ENCODE measurements at places on chromosomes 12 and 14.

DNA sequence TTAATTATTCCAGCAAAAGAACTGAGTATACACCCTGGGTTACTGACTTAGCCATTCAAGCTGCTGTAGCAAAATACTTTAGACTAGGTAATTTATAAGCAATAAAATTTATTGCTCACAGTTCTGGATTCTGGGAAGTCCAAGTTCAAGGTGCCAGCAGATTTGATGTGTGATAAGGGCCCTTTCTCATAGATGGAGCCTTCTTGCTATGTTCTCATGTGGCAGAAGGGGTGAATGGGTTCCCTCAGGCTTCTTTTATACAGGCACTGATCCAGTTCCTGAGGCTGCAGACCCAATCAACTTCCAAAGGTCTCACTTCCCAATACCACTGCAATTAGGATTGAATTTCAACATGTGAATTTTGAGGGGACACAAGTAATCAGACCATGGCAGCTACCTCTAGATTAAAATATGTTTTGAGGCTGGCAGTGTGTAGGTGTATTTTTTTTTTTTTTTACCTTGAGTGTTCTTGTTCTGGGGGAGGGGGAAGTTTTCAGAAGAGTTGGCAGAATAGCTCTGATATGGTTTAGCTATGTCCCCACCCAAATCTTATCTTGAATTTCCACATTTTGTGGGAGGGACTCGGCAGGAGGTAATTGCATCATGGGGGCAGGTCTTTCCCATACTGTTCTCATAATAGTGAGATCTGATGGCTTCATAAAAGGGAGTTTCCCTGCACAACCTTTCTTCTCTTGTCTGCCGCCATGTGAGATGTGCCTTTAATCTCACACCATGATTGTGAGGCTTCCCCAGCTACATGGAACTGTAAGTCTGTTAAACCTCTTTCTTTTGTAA lies 178.2 kb downstream of the RASSF9 start:
- DNase-seq, result no peak

DNA sequence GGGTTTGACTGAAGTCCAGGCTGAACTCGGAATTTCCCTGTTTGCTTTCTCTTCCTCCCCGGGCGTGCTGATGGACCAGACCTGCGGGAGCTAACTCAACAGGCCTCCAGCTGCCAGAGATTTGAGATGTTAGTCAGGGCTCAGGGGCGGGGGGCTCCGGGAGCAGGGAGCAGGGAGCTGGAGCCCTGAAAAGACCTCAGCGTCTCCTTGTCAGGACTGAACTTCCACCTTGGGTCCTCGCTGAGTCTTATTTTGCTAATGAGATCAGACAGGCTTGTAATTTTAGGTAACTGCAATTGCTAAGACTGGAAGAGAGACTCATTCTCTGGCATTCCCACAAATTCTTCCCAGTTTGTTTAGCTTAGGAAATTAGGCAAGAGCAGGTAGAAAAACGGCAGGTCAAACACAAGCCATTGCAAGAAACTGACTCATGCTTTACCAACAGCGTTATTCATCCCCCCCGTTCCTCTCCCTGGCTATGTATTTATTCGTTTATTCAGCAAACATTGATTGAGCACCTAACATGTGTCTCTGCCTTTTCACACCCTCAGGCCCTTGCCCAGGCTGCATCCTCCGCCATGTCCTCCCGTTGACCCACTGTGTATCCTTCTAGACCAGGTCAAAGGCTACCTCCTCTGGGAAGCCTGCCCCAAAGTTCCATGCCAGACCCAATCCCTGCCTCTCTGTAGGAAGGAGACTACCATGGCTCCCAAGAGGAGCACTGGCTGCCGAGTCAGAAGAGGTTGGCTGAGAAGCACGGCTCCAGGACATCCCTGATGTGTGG lies 80.4 kb upstream of the DIO3 start:
- no peak for DNase-seq

DNA sequence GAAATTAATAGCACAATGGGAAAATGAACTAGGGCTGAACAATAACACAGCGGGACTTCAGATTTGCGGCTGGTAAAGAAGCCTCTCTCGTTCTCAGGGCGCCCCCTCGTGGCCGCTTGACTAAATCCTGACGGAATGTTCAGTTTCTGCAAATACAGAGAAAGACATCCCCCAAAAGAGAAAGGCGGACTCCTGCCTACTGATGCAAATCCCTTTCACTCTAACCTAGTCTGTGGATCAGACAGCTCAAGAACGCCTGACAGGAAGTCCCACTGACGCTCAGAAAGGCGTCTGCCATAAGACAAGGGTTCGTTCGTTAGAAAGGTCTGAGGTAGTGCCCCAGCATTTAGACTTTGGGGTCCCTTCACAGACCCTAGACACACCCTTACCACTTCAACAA lies 2.5 kb downstream of the NUAK1 start:
- DNase-seq, result peak; percentile 46

GRCh38 chr14:102424520-102424919 lies 61.8 kb downstream of the TECPR2 start:
- no peak for DNase-seq

DNA sequence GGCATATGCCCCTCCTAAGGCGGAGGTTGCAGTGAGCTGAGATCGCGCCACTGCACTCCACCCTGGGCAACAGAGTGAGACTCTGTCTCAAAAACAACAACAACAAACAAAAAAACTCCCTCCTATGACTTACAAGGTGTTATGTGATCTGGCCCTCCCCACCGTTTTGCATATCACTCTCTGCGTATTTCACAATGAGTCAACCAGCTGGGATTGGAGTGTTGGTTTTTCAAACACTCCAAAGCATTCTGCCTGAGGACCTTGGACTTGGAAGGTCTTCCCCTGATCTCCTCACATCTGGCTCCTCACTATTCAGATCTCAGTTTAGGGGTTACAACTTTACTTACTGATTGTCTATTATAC lies 14.0 kb downstream of the MANSC1 start:
- no peak for DNase-seq

DNA sequence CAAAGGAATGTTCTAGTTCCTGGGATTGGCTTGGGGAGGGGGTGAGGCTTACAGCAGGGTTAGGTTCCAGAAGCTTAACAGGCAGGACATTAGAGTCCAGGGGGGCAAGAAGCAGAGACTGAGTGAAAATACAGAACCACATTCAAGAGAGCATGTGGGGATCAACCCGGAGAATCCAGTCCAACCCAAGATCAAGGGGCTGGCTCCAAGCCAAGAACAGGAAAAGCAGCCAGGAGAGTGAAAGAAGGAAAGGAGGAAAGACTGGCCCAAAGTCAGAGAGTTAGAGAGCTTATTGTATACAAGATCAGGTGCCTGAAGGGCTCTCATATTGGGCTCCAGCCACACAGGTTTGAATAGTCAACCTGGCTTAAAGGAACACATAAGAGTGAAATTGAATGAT lies 190.3 kb upstream of the CDKN3 start:
- no peak for DNase-seq

- peak; percentile 15 for DNase-seq
Measured at GRCh38 chr14:101731187-101732080, 30.1 kb upstream of the PPP2R5C start.
